Stimulated activated CD4-positive, alpha-beta T cell treated with anti-CD3 and anti-CD28 coated beads, Interleukin-2, amount 100 ng/mL, for 4 hours (primary cell): ENCODE measurements at places on chromosomes 6 and 20.

DNA sequence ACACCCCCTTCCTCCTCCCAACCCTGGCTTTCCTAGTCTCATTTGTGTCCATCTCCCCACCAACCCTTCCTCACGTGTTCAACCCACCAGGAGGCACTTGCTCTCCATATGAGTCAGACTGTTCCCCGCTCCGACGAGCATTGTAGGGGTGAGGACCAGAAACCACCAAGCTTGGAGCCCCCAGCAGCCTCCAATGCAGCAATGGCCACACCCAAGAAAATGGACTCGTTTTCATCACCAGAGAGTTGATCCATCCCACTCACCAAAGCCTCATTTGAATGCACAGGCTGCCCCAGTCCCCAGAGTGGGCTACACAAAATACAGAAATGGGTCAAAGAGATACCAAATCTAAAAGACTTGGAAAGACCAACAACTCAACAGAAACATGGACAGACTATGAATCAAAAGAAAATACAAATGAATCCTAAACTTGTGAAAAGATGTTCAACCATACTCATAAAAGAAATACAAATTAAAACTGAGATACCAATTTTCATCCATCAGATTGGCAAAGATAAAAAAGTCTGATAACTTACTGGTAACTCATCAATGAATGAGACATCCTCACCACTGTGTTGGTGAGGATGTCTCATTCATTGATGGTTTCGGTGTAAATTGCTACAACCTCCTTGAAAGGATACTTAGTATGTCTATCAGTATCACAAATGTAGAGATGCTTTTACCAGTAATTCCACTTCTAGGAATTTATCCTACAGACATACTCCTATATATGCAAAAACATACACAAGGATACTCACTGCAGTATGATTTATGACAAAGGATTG is 68.1 kb downstream of the TRERF1 start:
- no peak for DNase-seq

- peak; percentile 3 for DNase-seq
Measured at GRCh38 chr6:101011186-101011585, 130.1 kb upstream of the ASCC3 start.

- no peak for DNase-seq
Measured at GRCh38 chr6:71724456-71725125, 161.8 kb upstream of the RIMS1 start.

GRCh38 chr6:64230530-64230929 is 594.9 kb downstream of the PHF3 start:
- DNase-seq, result no peak

DNA sequence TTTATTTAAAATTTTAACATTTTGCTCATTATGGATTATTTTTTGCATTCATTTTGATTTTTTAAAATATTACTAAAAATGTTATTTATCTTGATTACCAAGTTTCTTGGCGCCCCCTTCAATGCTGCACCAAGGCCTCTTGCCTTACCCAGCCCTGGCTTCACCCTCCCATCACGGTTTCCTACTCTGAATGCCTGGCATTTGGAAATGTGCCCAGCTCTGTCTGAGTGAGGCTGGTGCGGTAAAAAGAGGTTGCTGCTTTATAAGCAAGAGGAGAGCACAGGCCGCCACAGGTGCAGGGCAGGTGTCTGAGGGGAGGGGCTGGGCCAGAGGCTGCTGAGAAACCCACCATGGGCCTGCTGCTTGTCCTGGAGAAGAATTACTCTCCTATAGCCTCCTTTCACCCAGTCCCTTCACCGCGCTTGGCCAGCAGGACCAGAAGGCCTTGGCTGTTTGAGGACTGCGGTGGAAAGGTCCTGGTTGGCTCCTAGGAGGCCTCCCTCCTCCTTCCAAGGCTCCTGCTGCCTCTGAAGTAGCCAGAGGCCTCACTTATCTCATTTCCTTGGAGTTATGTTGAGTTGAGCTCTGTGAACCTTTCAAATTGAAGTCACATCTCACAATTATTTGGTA is 62.6 kb downstream of the BANF2 start:
- DNase-seq, result no peak
